Lung microvascular endothelial cell (primary cell): ENCODE measurements at places on chromosomes 6 and 20. TPM values are rescaled to one million over a fixed set of nuclear protein-coding genes. Genes with fewer than 3 reads are reported as not detected.

Gene WFDC5
- total RNA-seq, result not detected in 2 replicates

DNA sequence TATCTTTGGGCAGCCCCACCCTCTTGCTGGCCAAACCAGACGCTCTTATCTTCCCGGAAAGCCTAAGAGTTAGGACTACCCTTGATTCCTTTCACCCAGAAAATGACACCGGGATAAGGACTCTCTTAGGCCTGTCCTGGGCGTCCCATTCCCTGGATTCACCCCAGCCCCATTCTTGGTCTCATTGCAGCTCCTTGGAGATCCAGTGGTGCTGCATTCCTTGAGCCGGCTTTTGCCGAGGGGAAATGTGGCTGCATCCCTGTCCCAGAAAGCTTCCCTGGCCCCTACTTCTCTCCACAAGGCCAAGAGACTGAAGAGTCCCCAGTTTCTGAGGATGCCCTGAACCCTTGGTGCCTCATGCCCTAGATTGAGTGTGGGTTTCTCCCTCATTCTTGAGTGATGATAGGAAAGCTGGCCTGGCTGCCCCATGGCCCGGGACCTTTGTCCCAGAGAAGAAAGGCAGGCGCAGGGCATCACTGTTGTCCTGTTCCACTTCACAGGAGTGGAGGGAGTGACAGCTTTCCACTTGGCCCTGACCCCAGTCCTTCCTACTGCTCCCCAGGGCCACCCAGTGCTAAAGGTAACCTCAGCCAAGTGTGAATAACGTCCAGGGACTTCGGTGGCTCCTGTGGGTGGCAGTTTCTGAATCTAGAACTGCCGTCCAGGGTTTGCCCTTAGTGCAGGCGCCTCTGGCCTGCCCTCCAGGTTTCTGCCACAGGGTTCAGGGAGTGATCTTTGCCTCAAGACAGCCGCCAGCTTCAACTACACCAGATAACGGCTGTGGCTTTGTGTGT is 42.7 kb upstream of the MYL9 start:
- DNase-seq, result no peak

Gene SPTLC3
- under 0.01 and 0.44 TPM in 2 replicates for total RNA-seq

DNA sequence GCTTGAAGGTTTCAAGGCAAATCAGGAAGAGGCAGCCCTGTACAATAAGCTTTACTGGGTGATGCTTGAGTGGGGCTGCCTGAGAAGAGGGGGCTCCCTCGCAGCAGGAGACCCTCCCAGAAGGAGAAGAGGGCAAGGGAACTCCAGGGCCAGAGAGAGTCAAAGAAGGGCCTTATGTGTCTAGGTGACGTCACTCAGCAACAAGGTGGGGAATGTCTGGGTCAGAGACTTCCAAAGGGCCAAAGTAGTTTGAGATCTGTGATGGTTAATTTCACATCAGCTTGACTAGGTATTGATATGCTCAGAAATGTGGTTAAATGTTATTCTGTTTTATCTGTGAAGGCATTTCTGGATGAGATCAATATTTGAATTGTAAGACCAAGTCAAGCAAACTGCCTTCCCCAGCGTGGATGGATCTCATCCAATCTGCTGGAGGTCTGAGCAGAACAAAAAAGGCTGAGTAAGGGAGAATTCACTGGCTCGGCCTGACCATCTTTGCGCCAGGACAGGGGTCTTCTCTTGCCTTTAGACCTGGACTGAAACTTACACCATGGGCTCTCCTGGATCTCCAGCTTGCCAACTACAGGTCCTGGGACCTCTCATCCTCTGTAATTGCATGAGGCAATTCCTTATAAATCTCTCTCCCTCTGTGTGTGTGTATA is 35.9 kb downstream of the MAS1 start:
- DNase-seq, result no peak

DNA sequence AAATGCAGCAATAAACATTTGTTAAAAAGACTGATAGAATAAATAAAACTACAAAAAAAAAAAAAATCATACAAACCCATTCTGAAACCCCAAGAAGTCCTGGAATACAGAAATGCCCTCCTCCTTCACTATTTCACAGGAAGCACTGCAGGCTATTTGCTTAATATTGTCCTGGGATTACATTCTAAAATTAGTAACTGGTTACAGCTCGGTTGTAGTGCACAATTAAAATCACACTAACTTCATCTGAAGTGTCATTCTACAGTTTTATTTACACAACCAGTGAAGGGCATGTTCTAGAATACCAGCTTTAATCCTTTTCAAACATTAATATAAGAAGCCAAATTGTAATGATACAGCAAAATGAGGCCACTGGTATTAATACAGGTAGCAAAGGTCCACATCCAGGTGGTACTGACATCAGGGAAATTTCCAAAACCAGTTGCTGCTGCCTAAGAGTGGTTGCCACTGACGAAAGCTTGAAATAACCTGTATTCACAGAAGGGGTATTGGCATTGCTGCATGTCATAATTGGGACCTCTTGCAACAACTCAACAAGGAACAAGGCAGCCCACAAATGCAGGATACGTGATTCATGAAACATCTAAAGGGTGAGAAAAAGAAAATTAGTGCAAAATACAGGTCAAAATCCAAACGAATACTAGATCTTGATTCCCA is 26.9 kb downstream of the AKIRIN2 start:
- DNase-seq, result no peak

DNA sequence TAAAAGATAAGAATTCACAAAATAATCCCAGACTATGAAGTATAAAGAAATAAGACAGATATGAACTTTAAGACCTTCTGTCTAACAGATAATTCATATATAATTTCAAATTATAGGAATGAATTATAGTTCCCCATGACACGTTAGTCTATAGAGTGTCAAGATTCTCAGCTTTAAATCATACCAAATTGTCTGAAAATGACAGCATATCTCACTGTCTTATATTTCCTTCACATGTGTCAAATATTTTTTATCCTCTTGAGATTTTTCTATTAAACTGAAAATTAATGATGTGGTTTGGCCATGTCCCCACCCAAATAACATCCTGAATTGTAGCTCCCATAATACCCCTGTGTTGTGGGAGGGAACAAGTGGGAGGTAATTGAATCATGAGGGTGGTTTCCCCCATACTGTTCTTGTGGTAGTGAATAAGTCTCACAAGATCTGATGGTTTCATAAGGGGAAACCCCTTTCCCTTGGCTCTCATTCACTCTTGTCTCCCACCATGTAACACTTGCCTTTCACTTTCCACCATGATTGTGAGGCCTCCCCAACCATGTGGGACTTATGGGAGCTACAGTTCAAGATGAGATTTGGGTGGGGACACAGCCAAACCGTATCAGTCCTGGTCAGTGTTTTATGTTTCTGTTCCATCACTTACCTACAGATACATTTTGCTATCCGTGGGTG is 825.3 kb upstream of the GJE1 start:
- DNase-seq, result no peak

Gene GSTA3
- not detected in 2 replicates for total RNA-seq

DNA sequence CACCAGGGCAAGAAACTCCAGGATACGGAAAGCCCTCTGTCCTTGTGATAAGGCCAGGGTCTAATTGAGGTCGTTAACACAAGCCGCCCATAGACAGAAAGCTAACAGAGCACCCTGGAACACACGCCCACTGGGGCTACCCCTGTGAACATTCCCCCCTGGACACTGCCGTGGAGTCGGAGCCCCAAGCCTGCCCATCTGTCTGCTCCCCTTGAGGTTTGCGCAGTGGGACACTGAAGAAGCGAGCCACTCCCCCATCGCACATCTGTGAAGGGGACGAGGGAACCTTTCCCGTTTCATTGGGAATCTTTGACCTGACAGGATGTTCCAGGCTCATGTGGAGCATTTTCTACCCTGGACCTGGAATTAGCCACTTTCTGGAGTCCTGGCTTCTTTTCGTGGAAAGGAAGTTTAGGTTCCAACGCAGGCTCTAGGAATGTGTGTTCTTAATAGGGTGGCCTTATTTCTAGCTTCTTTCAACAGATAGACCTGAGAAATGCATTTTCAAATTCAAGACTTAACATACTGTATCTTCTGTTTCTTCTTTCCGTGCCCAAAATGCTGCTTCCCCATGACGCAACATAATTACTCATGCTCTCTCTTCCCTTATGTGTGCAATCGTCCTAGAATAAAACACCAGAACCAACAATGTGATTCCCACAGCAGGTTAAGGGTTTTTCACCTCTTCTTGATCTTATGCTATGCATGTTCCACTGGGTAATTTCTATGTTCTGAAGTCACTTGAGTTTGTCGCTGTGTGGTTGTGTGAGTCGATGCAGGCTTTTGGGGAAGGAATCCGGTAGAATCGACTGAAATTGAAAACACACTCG is 161.1 kb downstream of the ERMARD start:
- DNase-seq, result no peak

GRCh38 chr6:56958481-56958880 is 3.6 kb downstream of the BEND6 start:
- DNase-seq, result peak; percentile 36

Gene PPP1R11
- total RNA-seq, result 7.8 and 12.3 TPM in 2 replicates

DNA sequence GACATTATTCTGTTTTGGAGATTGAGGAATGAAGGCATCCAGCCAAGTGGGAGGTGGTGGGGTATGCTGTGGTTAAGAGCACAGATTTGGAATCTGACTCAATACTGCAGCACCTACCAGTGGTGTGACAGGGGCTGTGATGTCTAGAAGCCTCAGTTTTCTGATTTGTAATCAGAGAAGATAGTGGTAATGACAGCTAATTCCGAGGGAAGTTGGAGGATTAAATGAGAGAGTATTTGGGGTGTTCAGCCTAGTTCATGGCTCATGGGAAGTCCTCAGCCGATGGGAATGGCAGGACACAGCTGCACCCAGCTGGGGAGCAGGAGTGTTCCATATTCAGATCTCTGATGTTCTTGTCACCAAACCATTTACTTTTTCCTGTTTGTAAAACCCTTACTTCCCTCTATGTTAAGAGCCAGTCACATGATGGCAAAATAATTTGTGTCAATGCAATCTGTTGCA is 9.3 kb downstream of the SLC9A8 start:
- peak; percentile 29 for DNase-seq

GRCh38 chr20:34085544-34086040 is 26.5 kb downstream of the EIF2S2 start:
- DNase-seq, result no peak

Gene GPLD1
- under 0.01 and 0.20 TPM in 2 replicates for total RNA-seq

Gene FAM217A
- total RNA-seq, result not detected in 2 replicates
